HFF-Myc (cell line): ENCODE measurements at places on chromosomes 16 and 17.

- no peak for DNase-seq
These were observed 602.6 kb downstream of the KCNJ2 start for GRCh38 chr17:70771804-70772386.

DNA sequence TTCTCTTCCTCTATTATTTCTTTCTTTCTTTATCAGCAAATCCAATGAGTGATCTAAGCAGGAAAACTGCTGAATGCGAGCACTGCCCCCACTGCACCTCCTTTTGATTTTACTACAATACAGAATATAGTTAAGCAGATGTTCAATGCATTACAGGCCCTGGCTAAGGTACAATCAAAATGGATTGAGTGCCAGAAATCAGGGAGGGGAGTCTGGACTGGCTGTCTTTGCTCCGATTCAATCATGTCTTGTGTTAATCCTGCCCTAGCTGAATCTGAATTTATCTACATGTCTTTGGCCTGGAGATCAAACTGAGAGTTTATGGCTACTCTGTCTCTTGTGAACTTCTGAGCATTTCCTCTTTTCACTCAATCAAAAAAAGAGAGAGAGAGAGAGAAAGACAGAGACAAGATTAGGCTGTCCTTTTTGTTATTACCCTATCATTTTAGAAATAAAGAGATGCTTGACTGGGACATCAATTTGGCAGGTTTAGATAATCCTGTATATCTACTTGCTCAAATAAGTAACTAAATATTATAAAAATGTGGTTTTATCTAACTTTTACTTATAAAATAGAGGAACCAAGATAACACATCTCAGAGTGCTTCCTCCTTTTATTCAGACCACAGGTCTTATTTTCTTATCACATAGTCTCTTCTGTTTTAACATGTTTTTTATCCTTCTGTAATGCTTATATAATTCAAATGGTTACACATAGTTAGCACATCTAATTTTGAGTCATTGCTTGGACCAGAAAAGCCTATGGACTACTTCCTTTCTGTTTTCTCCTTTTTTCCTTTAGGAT is 656.2 kb downstream of the KCNJ2 start:
- no peak for DNase-seq

DNA sequence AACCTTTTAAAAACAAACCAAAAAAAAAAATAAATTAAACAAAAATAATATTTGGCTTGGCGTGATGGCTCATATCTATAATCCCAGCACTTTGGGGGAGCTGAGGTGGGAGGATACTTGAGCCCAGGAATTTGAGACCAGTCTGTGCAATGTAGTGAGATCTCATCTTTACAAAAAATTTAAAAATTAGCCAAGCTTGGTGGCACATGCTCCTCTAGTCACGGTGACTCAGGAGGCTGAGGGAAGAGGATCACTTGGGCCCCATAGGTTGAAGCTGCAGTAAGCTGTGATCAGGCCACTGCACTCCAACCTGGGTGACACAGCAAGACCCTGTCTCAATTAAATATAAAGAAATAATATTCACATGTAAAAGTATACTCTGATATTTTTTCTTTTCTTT is 12.2 kb downstream of the GNGT2 start:
- no peak for DNase-seq

DNA sequence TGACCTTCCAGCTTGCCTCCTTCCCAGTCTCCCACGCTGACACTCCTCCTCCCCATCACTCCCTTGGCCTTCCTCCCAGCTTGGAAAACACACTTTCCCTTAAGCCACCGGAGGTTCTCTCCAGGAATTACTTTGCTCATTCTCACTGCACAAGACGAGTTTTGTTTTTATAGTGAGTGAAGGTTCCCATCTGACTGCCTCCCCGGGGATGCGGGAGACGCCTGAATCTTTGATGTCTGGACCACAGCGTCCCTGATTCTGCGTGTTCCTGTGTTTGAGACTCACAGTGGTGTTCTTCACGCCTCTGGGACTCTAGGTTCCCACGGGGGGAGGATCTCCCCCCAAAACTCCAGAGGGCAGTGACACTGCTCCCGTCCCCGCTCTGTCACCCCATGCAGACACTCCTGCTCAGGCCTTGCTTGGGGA is 2.0 kb downstream of the DNAI2 start:
- no peak for DNase-seq

DNA sequence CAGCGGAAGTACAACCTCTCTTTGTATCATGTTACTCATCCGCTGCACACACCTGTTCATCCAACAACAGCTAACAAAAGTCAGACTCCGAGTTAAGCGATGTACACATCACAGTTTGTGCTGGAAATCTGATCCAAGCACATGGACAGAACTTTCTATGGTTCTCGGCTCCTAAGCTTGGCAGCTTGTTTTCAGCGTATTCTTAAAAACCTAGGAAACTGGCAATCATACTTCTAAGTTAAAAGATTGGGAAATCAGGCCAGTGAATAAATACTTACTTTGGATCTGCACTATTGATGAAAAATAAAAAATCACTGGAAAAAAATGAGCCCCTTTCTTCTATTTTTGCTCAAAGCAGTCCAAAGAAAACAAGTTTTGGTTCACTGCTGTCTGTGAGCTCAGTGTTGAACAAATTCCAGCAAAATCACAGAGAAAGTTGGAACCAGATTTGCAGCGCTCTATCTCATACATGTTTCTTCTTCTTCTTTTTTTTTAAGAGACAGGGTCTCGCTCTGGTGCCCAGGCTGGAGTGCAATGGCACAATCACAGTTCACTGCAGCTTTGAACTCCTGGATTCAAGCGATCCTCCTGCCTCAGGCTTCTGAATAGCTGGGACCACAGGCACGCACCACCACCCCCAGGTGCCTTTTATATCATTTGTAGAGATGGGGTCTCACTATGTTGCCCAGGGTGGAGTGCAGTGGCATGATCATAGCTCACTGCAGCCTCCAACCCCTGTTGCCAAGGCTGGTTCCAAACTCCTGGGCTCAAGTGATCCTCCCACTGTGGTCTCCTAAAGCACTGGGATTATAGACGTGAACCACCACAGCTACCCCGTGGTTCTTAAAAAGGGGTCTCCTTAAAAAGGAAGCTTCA is 71.6 kb upstream of the CREBBP start:
- DNase-seq, result no peak

DNA sequence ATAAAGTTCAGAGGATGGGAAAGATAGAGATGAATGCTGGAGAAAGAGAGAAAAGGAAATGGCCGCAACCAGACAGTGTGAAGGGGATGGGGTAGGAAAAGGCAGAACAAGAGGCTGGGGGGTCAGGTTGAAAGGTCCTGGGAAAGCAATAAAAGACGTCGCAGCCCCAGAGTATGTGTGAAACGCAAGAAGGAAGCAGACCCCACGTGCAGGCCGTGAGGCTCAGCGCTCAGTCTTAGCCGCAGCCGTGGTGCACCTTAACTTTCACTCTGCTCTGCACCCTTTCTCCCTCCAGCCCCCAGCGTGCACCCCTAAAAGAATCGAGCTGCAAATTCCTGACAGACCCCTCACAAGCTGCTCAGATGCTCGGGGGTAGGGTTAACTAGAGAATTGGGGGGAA is 1.9 kb downstream of the DNAH17 start:
- no peak for DNase-seq

DNA sequence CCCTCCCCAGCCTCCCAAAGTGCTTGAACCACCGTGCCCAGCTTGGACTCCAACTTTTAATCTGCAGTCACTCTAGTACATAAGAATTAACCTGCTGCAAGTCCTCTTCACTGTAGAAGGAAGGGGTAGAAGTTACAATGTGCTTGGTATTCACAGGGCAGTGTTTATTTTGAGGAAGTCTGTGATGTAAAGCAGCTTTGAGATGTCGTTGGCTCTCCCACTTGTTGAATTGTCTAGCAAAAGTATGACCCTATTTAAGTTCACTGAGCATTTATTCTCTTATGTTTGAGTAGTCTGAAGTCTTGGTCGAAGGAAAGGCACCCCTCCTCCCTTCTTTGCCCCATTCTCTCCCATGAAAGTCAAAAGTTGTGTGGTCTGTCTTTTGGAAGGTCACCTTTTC is 28.2 kb downstream of the SF3B3 start:
- DNase-seq, result no peak

GRCh38 chr17:56289321-56289720 is 136.0 kb downstream of the ANKFN1 start:
- DNase-seq, result no peak

- no peak for DNase-seq
These were observed 10.8 kb downstream of the CSNK2A2 start for GRCh38 chr16:58187092-58187491.

- no peak for DNase-seq
These were observed 117.8 kb downstream of the C16orf95 start for GRCh38 chr16:87199379-87199778.

DNA sequence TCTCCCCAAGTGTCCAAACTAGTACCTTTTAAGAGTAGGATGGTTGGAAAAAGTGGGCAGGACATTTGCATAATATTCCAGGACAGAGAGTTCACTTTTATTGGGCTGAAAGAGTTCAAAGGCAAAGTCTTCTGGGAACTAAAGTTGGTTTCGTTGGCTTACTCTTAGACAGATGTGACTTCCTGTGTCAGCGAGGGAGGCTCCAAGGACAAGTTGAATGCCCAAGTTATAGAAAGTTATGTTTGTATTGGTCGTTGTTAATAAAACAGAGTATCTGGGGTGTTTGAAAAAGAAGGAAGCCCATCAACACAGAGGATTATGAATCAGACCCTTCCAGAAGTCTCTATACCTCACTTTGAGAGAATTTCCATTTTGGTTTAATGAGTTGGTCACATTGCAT is 117.3 kb upstream of the TBX2 start:
- no peak for DNase-seq

DNA sequence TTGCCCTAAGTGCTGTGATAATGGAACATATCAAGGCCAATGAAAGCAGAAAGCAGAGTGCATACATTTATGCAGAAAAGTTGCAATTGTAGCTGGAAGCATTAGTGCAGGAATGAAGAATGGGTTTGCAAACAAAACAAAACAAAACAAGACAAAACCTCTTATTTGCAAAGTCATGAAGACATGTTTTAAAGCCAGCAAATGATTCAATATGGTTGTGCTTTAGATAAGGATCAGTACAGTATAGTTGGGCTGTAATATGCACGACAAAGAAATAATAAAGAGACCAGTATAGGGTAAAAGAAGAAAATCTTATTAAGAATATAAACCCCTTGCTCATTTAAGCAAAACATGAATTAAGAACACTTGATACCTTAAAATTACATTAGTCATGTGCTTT is 398.1 kb downstream of the KIF2B start:
- DNase-seq, result no peak

- DNase-seq, result no peak
These were observed 468.0 kb downstream of the TOX3 start for GRCh38 chr16:52078716-52079655.

DNA sequence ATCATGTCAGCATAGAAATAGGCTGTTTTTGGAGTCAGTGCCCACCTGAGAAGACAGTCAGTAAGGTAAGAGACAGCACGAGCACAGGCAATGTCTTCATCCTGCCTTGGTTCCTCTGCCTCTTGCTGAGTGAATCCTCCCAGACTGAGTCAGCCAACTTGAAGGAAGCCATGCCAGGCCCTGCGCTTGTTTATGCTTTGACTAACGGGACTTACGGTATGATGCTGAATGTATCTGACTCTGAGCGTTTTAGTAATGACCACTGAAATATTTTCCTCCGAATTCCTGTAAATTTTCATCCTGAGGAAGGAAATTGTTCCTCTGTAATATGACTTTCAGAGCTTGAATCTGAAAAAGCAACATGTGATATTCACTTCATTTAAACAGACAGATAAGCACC is 18.0 kb downstream of the C17orf67 start:
- DNase-seq, result no peak

GRCh38 chr17:74730491-74731346 is 6.3 kb upstream of the RAB37 start:
- no peak for DNase-seq

- no peak for DNase-seq
These were observed 5.3 kb downstream of the MYCBPAP start for GRCh38 chr17:50513495-50513894.

DNA sequence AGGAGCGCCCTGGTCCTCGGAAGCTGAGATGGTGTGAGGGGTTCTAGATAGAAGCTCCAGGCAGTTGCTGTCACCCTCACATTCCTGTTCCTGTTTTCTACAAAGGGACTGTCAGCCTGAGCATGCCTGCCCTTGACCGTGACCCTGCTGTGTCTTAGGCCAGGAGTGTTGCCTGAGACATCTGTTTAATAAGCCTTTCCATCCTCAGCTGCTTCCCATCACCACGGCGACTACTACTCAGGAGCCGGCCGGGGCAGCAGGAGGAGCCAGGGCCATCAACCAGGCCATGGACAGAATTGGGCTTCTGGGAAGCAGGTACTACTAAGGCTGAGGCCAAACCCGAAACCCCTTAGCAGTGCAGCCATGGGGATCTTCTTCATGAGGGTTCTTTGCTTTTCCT is 151.4 kb downstream of the KATNIP start:
- DNase-seq, result no peak

- DNase-seq, result no peak
These were observed 17.5 kb upstream of the TRAP1 start for GRCh38 chr16:3734758-3735221.

DNA sequence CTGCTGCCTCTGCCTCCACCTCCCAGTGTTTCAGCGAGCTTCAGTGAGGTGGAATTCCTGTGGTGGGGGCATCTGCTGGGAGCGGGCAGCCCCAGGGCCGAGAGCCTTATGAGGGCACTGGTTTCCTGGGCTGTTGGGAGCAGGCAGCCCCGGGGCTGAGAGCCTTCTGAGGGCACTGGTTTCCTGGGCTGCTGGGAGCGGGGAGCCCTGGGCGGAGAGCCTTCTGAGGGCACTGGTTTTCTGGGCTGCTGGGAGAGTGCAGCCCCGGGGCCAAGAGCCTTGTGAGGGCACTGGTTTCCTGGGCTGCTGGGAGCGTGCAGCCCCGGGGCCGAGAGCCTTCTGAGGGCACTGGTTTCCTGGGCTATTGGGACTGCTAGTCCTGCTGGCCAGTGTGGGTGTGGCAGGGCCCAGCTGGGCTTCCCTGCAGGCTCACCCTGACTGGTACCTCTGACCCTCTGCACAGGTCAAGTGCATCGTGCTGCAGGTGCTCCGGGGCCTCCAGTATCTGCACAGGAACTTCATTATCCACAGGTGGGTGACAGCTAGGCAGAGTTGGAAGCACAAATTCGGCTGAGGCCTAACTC is 5.6 kb downstream of the CDK10 start:
- DNase-seq, result no peak

- DNase-seq, result no peak
These were observed 25.9 kb upstream of the PHB1 start for GRCh38 chr17:49440581-49440980.

- no peak for DNase-seq
These were observed 9.1 kb downstream of the KCNH4 start for GRCh38 chr17:42171831-42172230.

GRCh38 chr17:9467518-9467917 is 108.1 kb downstream of the STX8 start:
- no peak for DNase-seq
